Panc1 (cell line): ENCODE measurements at places on chromosomes 5 and 9. TPM values are rescaled to one million over a fixed set of nuclear protein-coding genes. Genes with fewer than 3 reads are reported as not detected.

IGIP gene
- total RNA-seq = 7.7 TPM

PCA3 gene
- not detected for total RNA-seq

GABRA1 gene
- not detected for total RNA-seq

GARNL3 gene
- 11.5 TPM for total RNA-seq

PLPP1 gene
- 35.7 TPM for total RNA-seq
